ENCODE measurements at places on chromosomes 7 and 10. TPM values are rescaled to one million over a fixed set of nuclear protein-coding genes. Genes with fewer than 3 reads are reported as not detected.

- H3K27ac ChIP-seq: no peak overlapping the region
- DNase-seq: no peak
- no peak overlapping the region for H3K4me3 ChIP-seq
- H3K27me3 ChIP-seq: peaks cover 17% of the 10 kb centered on the region
Observed at GRCh38 chr7:26153241-26153822, 1.3 kb downstream of the NFE2L3 start.

GRCh38 chr7:21620054-21620453 lies 77.2 kb downstream of the DNAH11 start:
- DNase-seq: no peak
- H3K27ac ChIP-seq: no peak overlapping the region
- peaks cover 11% of the 10 kb centered on the region for H3K4me1 ChIP-seq
- H3K27me3 ChIP-seq: no peaks in the 10 kb centered on the region

DNA sequence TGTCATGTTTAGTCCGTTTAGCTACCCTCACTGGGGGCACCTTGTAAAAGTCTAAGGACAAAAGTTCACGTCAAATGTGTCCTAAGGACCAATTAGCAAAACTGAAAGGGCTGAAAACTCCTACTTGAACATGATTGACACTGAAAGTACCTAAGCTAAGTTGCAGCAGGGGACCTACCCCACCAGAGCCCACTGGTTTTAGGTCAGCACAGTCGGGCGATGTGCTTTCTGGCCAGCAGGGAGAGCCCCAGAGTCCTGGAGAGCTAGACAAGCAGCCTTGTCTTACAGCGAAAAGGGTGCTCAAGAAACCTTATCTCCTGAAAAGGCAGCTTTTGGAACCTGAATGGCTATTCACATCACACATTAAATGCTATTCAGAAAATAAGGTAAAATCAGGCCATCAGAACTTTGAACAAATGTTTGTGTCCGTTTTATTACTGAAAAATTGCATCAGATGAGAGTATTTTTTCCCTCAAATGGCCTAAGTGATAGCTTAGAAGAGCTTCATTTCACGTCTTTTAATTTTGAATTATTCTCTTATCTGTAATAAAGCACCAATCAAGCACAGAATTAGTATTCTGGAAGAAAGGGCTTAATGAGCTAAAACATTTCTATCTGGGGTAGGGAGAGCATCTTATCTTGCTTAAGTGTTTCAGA lies 52.2 kb upstream of the MKI67 start:
- no peaks in the 10 kb centered on the region for H3K36me3 ChIP-seq
- no peak overlapping the region for H3K27ac ChIP-seq
- no peaks in the 10 kb centered on the region for H3K4me1 ChIP-seq
- DNase-seq: no peak

- H3K4me1 ChIP-seq: peaks cover 3% of the 10 kb centered on the region
- no peak overlapping the region for H3K27ac ChIP-seq
- H3K36me3 ChIP-seq: no peaks in the 10 kb centered on the region
Observed at GRCh38 chr7:74230446-74231231, 20.8 kb downstream of the LAT2 start.

DNA sequence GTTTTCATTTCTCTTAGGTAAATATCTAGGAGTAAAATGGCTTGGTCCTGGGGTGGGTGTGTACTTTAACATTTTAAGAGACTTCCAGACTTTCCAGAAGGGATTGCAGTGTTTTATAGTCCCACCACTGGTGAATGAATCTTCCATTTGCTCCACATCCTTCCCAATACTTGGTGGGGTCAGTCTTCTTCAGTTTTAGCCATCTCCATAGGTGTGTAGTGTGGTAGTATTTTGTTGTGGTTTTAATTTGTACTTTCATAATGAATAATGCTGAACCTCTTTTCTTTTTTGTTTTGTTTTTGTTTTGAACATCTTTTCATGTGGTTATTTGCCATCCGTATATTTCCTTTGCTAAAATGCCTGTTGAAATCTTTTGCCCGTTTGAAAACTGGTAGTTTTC lies 86.4 kb downstream of the ANKRD61 start:
- no peak overlapping the region for H3K27ac ChIP-seq
- no peaks in the 10 kb centered on the region for H3K36me3 ChIP-seq
- H3K4me3 ChIP-seq: no peak overlapping the region

DNA sequence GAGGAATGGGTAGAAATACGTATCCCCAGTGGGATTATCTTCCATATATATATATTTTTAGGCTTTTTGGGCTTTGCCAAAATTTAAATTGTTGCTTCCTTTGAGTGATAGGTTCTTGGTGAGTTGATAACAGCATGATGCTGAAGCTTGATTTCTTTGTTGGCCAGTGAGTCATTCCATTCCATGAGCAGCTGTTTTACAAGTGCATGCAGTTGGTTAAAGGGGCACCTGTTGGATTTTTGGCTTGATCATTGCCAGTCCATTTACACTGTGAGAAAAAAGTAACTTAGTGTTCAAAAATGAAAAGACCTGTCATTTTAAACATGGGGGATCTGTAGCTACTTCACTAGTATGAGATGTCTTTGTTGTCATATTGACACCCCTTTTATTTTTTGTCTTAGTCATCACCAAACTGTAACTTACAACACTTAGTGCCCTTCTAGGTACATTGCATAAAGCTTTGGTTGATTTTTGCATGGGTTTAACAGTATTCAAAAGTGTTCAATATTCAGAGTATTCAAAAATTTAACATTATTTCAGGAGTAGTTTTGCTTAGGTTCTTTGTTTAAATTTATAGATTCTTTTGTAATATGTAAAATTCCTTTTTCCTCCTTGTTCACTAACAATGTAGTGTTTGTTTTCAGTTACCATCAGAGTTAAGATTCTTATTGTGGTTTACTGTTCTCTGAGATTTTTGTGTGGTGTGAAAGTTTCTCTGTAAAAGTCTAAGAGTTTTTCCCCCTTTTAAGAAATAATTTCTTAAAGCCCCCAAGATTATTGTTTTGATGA lies 8.8 kb downstream of the AKAP9 start:
- no peak overlapping the region for H3K27ac ChIP-seq
- H3K4me1 ChIP-seq: peaks cover 24% of the 10 kb centered on the region
- no peak for DNase-seq
- no peaks in the 10 kb centered on the region for H3K36me3 ChIP-seq

DNA sequence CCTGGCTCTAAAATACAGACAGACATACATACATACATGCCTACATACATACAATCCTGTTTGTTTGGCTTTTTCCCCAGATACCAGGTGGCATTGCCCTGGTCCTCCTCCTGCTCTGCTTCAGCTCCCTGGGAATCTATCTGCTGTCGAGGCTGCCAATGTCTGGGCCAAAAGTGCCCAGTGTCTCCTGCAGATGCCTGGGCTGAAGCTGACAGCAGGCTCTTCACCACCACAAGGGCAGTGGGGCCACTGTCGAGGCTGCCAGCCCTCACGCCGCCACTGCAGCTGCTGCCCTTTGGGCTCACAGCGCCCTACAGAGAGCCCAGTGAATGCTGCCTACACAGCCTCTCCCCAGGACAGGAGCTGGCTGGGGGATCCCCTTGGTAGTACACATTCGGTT lies 18.0 kb upstream of the STN1 start:
- DNase-seq: no peak
- no peak overlapping the region for H3K27ac ChIP-seq
- no peaks in the 10 kb centered on the region for H3K4me1 ChIP-seq

DNA sequence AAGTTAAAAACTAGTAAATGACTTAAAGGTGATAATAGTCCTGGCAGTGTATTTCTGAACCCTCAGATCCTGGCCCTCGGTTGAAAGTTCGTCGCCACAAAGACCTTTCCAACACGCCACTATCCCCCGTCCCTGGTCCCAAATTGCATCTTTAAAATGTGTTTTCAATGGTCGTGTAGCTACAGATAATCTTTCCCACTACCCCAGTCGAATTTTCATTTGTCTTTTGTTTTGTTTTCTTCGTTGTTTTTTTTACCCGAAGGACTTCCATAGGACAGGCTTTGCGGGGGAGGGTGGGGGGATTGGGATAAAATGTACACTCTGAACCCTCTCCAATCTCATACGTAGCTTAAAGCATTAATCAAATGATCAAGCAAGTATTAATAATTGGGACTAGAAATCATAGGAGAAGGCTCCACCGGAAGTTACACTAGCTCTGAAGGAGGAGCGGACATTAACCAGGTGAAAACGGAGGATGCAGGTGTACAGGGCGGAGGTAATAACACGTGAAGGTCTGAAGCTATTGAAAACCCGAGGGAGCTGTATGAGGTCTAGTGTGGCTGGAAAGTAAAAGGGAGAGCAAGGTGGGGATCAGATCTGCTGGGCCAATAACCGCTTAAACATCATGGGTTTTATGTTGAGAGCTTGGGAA lies 32.8 kb upstream of the PHF14 start:
- peaks cover 18% of the 10 kb centered on the region for H3K36me3 ChIP-seq
- peak overlapping the region; percentile 78 for H3K4me3 ChIP-seq
- DNase-seq: no peak
- no peaks in the 10 kb centered on the region for H3K27me3 ChIP-seq
- peaks cover 16% of the 10 kb centered on the region for H3K4me1 ChIP-seq
- peak overlapping the region; percentile 95 for H3K27ac ChIP-seq

GRCh38 chr7:107920048-107920772 lies 29.2 kb downstream of the DLD start:
- no peaks in the 10 kb centered on the region for H3K27me3 ChIP-seq
- no peaks in the 10 kb centered on the region for H3K4me1 ChIP-seq

- DNase-seq: no peak
- no peak overlapping the region for H3K27ac ChIP-seq
- H3K36me3 ChIP-seq: no peaks in the 10 kb centered on the region
- peaks cover 44% of the 10 kb centered on the region for H3K27me3 ChIP-seq
- no peak overlapping the region for H3K4me3 ChIP-seq
Observed at GRCh38 chr7:1290679-1291356, 58.1 kb downstream of the UNCX start.

DNA sequence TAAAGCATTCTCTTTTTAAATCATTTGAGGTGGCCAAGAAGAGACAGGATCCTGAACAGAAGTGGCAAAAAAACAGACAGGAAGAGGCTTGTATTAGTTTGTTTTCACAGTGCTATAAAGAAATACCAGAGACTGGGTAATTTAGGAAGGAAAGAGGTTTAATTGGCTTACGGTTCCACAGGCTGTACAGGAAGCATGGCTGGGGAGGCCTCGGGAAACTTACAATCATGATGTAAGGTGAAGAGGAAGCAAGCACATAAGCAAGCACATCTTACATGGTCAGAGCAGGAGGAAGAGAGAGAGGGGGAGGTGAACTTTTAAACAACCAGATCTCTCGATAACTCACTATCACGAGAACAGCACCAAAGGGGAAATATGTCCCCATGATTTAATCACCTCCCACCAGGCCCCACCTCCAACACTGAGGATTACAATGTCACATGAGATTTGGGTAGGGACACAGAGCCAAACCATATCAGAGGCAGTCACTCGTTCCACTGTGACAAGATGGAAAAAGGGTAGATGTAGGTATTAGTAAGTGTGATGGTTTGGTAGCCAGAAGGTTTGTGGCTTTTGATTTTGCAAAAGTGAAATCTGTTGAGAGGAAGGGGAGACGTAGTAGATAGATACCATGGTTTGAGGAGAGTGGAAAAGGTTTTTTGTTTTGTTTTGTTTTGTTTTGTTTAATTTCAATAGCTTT lies 5.1 kb downstream of the MSRB2 start:
- no peaks in the 10 kb centered on the region for H3K36me3 ChIP-seq
- peaks cover 35% of the 10 kb centered on the region for H3K4me1 ChIP-seq
- DNase-seq: no peak
- no peak overlapping the region for H3K4me3 ChIP-seq
- H3K27me3 ChIP-seq: no peaks in the 10 kb centered on the region
- H3K27ac ChIP-seq: no peak overlapping the region

- no peaks in the 10 kb centered on the region for H3K36me3 ChIP-seq
- no peak overlapping the region for H3K27ac ChIP-seq
- no peak for DNase-seq
- H3K27me3 ChIP-seq: no peaks in the 10 kb centered on the region
- H3K4me3 ChIP-seq: no peak overlapping the region
- H3K4me1 ChIP-seq: no peaks in the 10 kb centered on the region
Observed at GRCh38 chr7:82631998-82632397, 188.4 kb upstream of the CACNA2D1 start.

- no peaks in the 10 kb centered on the region for H3K36me3 ChIP-seq
- H3K4me3 ChIP-seq: no peak overlapping the region
- no peaks in the 10 kb centered on the region for H3K27me3 ChIP-seq
- H3K27ac ChIP-seq: no peak overlapping the region
Observed at GRCh38 chr7:105926131-105926530, 36.9 kb upstream of the CDHR3 start.

- H3K27ac ChIP-seq: no peak overlapping the region
- no peak for DNase-seq
- no peaks in the 10 kb centered on the region for H3K4me1 ChIP-seq
Observed at GRCh38 chr7:148856891-148857290, 27.2 kb downstream of the EZH2 start.

DNA sequence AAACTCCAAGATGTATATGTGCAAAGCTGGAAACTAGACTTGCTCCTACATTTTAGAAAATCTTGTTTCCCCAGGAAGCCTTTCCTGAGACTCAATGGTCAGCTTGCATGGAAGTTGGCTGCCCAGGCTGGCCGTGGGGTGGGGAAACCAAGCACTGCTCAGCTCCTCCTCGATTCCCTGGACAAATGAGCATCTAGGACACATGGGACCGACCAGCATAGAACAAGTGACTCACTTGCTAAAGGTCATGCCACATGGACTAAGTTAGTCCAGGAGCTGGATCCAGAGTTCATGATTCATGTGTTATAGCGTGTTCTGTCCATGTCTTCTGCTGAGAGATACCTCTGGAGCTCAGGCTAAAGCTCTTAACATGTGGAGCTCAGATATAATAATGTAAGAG lies 6.2 kb downstream of the FAM180A start:
- no peaks in the 10 kb centered on the region for H3K4me1 ChIP-seq
- H3K27me3 ChIP-seq: no peaks in the 10 kb centered on the region
- no peak overlapping the region for H3K27ac ChIP-seq
- no peak overlapping the region for H3K4me3 ChIP-seq

DNA sequence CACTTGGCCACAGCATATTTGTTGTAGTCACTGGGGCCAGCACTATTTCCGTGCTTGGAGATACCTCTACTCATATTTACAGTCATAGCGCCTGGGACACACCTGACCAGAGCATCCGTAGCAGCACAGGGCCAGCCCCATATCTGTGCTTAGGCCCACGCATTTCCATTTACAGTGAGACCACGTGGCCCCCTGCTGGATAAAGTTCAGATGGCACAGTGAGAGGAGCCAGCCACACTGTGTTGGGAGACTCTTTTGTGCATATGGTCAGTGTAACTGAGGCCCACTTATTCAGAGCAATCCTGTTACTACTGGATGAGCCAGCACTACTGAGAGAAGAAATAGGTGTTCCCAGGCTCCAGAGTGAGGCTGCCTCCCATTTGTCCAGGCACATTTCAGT lies 455.3 kb downstream of the REEP3 start:
- no peak overlapping the region for H3K27ac ChIP-seq
- H3K4me1 ChIP-seq: no peaks in the 10 kb centered on the region
- no peak overlapping the region for H3K4me3 ChIP-seq
- no peaks in the 10 kb centered on the region for H3K36me3 ChIP-seq

The ANXA8 gene
- not detected for total RNA-seq

The GPR15LG gene
- not detected for total RNA-seq

The GPC2 gene
- total RNA-seq: 0.54 TPM
